Cardiac atrium fibroblast (primary cell): ENCODE measurements at places on chromosomes 1 and 21. TPM values are rescaled to one million over a fixed set of nuclear protein-coding genes. Genes with fewer than 3 reads are reported as not detected.

Gene TPTE
- total RNA-seq, result not detected in 2 replicates

Gene C1QB
- total RNA-seq, result not detected in 2 replicates

Gene OR2G6
- not detected in 2 replicates for total RNA-seq

Gene PTAFR
- total RNA-seq, result 0.32 TPM in 1 of 2 replicates, not detected in the other

Gene LIPI
- total RNA-seq, result not detected in 2 replicates

Gene PEX19
- total RNA-seq, result 39.0 and 41.8 TPM in 2 replicates

Gene LIN28A
- total RNA-seq, result not detected in 2 replicates

Gene OR2M3
- total RNA-seq, result not detected in 2 replicates

Gene S100A1
- not detected in 2 replicates for total RNA-seq

Gene LRRC3
- 3.6 and 3.7 TPM in 2 replicates for total RNA-seq

Gene CFAP45
- not detected in 2 replicates for total RNA-seq

Gene ATP6V1G3
- not detected in 2 replicates for total RNA-seq

Gene SDF4
- total RNA-seq, result 231 and 251 TPM in 2 replicates

Gene TDRD5
- total RNA-seq, result not detected in 2 replicates

Gene ZZZ3
- 40.3 and 41.2 TPM in 2 replicates for total RNA-seq

Gene YRDC
- total RNA-seq, result 14.6 and 16.1 TPM in 2 replicates

Gene USF1
- 49.8 and 57.2 TPM in 2 replicates for total RNA-seq

Gene TRIM58
- 0.32 TPM in 1 of 2 replicates, not detected in the other for total RNA-seq

Gene SAMD13
- 0.32 and 0.54 TPM in 2 replicates for total RNA-seq

Gene PYCR2
- total RNA-seq, result 46.5 and 47.5 TPM in 2 replicates

Gene BACE2
- total RNA-seq, result 24.6 and 34.2 TPM in 2 replicates

Gene SELE
- not detected in 2 replicates for total RNA-seq

Gene IFI44L
- total RNA-seq, result 2.3 and 9.6 TPM in 2 replicates

Gene RAB3B
- total RNA-seq, result 2.0 and 2.4 TPM in 2 replicates

Gene CNR2
- not detected in 2 replicates for total RNA-seq

Gene SYT11
- total RNA-seq, result 6.0 and 9.6 TPM in 2 replicates

Gene NPR1
- 9.4 and 11.7 TPM in 2 replicates for total RNA-seq

Gene TTC22
- not detected in 2 replicates for total RNA-seq

Gene SEMA6C
- 2.0 and 3.1 TPM in 2 replicates for total RNA-seq

Gene ADORA1
- not detected in 2 replicates for total RNA-seq
